ENCODE measurements at places on chromosomes 12 and 14.

DNA sequence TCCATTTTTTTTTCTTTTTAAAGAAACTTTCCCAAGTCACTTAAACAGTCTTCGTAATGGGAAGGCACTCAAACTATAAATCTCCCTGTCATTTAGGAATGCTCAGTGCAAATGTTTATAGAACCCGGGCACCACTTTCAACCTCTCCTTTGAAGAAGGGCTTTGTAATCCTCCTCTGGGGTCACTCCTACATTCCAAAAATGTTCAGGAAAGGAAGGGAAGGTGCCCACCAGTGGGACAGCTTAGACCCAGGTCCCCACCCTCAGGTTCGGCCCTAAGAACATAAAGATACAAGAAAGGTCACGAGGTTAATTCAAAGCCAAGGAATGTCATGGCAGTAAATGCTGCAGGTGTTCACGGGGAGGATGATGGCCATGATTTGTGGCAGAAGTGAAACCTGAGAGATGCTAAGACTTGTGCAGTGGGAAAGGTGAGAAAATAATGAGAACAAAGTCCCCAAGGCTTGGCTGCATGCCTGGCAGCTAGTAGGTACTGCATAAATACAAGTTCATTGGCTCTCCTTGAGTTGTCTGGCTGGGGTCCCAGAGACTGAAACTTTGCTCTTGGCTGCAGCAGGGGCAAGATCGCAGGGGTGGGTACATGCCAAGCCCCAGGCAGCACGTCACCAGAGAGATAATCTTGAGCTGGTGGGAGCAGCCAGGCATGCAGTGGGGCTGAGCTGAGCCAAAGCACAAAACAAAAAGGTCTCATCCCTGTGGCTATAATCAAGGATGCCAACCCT is 21.1 kb downstream of the KRT18 start:
- DNase-seq: no peak

GRCh38 chr12:40107803-40108620 is 2.1 kb upstream of the SLC2A13 start:
- DNase-seq: no peak

- DNase-seq: no peak
Measured at GRCh38 chr12:21642707-21643389, 14.8 kb downstream of the LDHB start.

- DNase-seq: no peak
Measured at GRCh38 chr14:74641601-74642391, 29.8 kb upstream of the LTBP2 start.

DNA sequence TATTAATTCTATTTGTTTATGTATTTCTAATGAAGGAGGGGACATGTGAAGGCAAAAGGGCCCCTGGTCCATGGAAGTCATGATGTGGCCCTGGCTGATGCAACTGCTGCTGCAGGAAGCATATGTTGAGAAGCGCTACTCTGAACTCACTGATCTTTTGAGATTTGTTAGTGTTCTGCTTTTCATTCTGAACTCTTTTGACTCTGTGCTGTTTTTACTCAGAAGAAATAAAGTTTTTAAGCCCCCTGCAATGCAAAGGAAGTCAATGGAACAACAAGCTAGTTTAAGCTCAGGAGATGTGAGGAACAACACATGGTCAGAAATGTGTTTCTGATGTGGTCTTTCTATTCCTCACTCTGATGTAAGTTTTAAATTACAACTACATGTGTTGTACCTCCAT is 88.9 kb upstream of the BTG1 start:
- no peak for DNase-seq

GRCh38 chr12:129071362-129071761 is 218.1 kb downstream of the GLT1D1 start:
- no peak for DNase-seq

- DNase-seq: no peak
Measured at GRCh38 chr12:113474635-113475436, 3.2 kb upstream of the LHX5 start.

GRCh38 chr14:101040538-101041442 is 137.3 kb upstream of the RTL1 start:
- DNase-seq: no peak

DNA sequence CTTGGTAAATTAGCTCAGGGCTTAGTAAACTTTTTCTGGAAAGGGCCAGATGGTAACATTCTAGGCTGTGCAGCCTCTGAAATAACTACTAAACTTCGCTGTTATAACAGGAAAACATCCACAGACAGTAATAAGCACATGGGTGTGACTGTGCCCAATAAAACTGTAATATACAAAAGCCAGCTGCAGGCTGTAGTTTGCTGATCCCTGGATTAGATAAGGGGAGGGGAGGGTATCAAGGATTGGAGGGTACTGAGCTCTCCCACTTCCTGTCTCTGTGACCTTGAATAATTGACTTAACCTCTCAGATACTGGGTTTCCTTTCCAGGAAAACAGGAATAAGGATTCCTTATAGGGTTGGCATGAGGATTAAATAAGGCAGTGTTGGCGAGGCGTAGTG is 81.2 kb downstream of the CCDC60 start:
- no peak for DNase-seq

DNA sequence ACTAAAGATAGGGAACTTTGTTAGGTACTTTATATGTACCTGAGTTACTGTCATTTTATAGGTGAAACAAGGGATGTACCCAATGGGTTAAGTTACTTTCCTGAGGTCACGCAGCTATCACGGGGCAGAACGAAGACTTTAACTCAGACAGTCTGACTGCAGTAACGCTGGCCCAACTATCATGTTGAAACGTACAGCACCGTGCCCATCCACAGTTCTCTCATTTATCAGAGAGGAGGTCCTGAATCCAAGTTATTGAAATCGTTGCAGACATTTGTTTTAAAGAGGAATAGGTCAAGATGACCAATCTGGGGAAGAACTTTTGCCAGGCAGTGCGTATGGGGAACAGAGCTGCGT is 587 bp upstream of the C12orf75 start:
- DNase-seq: no peak

- DNase-seq: peak; percentile 36
Measured at GRCh38 chr14:74324931-74325361, 22.2 kb upstream of the ABCD4 start.

DNA sequence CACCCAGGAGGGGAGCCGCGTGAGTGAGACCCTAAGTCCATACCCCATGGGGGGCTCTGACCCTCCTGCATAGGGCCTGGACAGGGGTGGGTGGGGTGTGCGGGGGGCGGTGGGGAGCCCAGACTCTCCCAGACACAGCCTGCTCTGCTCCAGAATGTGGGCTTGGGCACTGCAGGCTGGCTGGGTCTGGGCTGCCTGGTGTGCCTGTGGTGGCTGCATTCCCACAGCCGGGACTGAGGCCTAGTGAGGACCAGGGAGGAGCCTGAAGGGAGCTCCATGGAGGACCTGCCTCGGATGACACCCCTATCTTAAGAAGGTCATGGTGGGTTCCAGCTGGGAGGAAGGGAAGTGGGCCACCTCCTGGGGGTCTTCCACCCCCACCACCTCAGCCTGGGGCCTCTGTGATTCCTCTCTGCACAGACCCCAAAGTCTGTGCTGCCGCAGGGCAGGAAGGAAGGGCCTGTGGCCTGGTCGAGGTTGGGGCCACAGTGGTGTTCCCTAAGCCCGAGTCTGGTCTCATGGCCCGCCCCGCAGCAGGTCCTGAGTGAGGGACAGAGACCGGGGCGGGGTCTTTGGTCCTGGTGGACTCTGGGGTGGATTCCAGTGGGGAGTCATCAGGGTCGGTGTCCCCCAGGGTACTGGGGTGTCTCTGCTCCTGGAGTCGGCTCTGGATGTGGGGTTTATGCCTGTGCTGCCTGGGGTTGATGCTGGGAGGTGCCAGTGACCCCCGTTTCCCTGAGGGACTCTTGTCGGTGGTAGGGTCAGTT is 392.3 kb downstream of the TMEM121 start:
- no peak for DNase-seq

GRCh38 chr12:44331269-44331668 is 495.4 kb downstream of the TMEM117 start:
- no peak for DNase-seq

- DNase-seq: no peak
Measured at GRCh38 chr12:11227373-11227772, 40.6 kb upstream of the TAS2R42 start.

- no peak for DNase-seq
Measured at GRCh38 chr14:84584511-84584910, 945.4 kb upstream of the FLRT2 start.

DNA sequence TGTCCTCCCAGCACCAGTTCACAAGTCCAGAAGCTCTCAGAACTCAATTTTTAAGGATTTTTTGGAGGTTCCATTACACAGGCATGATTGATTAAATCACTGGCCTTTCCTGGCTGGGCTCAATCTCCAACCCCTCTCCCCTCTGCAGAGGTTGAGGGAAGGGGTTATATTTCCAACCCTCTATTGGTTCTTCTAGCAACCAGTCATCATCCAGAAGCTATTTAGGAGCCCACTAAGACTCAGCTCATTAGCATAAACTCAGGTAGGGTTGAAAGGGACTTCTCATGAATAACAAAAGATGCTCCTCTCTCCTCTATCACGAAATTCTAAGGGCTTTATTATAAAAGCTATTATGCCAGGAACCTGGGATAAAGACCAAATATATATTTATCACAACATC is 41.5 kb downstream of the SPPL3 start:
- no peak for DNase-seq

DNA sequence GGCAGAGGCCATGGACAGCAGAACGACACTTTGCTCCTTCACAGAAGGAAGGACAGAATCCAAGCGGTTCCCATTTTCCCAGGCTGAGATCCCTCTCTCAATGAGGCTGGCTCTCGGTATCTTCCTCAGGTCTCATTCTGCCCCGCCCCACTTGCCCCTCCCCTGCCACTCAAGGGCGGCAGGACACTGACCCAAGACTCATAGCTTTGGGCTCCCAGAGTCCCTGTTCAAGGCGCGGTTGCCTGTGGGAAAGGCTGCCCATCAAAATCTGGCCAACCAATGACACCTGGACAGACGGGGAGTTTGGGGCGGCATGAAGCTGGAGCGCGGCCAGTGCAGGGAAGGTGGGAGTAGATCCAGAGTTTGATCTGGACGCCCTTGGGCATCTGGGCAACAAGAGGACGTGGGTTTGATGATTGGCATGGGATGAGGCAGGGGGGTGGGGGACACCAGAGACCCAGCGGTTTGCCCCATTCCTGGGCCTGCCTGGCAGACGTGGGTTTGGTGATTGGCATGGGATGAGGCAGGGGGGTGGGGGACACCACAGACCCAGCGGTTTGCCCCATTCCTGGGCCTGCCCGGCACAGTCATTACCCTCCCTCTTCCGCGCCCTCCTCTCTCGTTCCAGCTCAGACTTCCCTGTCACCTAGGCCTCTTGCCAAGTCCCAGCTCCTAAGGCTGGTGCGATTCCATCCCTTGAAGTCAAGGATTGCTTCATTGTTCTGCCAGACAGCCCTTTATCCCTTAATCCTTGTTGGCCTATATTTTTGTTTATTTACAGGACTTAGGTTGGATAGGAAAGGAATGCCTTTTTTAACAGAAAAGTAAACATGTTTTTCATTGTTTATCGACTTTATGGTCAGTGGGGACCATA is 92.1 kb downstream of the NINJ2 start:
- no peak for DNase-seq

GRCh38 chr14:84826294-84826693 is 703.6 kb upstream of the FLRT2 start:
- DNase-seq: no peak

DNA sequence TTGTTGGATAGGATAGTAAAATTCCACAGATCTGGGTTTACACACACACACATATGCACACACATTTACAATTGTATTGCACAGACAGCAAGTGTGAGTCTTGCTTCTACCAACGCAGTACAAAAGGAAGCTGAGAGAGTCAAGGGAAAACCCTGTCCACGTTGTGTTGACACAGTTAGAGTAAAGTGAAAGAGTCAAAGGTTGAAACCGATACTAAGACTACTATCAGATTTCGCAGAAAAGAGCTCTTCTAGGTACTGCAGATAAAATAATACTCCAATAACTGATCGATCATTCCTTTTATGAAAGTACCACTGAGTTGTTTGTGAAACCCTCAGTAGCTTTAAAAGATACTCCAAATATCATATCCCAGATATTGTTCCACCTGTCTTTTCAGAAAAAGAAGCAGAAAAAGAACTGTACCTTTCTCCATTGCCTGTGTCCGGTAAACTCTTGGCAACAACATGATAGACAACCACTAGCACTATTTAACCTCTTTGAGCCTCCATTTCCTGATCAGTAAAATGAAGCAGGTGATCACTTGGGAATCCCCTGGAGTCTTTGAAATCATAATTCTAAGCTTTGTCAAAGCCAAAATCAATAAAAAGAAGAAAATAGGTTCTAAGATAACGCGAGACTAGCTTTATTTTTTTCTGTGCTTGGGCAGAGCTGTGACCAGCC is 224.6 kb upstream of the FOXN3 start:
- no peak for DNase-seq

DNA sequence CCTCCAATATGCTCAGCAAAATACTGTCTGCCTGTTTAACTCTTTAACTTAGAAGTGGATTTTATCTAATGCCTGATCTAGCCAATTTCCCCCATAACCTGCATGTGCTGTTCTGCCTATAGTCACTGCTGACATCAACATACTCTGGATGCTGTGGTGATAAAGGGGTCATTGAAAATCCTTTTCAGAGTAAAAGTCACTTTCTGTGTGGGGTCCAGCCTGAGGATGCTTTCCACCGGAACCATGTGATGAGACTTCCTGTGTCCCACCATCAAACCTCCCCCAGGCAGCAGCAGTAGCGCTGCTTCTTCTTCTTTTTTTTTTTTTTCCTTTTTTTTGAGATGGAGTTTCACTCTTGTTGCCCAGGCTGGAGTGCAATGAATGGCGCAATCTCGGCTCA is 607.0 kb downstream of the BCL11B start:
- no peak for DNase-seq

DNA sequence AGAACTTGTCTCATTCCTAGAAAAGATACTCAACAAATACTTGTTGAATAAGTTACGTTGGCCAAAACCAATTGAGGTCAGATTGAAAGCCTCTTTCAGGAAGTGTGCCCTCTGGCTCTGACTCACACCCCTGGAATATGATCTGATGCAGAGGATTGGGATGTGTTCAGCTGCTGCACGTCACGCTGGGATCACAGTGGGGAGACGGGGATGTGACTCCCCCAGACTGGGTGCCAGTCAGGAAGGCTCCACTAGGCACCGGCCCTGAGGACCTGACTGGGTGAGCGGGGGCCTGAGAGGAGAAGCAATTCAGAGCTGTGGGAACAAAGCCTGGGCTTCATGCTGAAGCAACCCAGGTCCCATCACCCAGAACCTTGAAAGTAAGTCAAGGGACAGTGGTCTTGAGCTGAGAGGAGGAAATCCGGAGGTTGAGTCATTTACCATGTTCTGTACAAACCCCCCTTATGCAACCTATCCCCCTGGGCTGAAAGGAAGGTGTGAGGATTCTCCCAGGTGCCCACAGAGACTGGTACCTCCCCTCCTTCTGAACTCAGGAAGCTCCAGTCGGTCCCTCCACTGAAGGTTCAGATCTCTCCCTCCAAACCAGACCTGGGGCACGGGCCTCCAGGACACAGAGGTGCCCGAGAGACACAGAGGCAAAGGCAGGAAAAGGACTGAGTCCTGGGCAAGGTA is 3.9 kb downstream of the CEBPE start:
- DNase-seq: no peak

DNA sequence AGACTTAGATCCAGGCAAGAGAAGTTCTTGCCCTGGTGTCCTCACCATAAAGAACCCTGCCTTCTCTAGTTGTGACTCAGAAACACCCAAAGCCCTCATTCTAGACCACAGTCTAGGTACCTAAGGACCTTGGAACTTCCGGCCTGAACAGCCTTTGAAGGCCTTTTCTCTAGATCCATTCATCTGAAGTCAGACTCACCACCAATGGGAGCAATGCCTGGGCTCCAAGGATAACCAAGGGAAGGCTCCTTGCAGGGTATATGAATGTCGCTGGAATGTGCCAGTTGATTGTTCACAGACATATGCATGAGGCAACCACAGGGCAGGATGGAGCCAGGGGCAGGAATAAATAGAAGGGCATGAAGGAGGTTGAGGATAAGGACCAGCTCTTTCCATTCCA is 86.3 kb downstream of the PLCZ1 start:
- no peak for DNase-seq

Data from germinal center (tissue), 1 donor.